Naive thymus-derived CD8-positive, alpha-beta T cell (primary cell): ENCODE measurements at places on chromosomes 2 and 18.

- no peak for DNase-seq
These were observed 139.2 kb downstream of the UBR3 start for GRCh38 chr2:169966454-169966853.

GRCh38 chr18:59593291-59593717 lies 103.9 kb downstream of the CCBE1 start:
- no peak for DNase-seq

DNA sequence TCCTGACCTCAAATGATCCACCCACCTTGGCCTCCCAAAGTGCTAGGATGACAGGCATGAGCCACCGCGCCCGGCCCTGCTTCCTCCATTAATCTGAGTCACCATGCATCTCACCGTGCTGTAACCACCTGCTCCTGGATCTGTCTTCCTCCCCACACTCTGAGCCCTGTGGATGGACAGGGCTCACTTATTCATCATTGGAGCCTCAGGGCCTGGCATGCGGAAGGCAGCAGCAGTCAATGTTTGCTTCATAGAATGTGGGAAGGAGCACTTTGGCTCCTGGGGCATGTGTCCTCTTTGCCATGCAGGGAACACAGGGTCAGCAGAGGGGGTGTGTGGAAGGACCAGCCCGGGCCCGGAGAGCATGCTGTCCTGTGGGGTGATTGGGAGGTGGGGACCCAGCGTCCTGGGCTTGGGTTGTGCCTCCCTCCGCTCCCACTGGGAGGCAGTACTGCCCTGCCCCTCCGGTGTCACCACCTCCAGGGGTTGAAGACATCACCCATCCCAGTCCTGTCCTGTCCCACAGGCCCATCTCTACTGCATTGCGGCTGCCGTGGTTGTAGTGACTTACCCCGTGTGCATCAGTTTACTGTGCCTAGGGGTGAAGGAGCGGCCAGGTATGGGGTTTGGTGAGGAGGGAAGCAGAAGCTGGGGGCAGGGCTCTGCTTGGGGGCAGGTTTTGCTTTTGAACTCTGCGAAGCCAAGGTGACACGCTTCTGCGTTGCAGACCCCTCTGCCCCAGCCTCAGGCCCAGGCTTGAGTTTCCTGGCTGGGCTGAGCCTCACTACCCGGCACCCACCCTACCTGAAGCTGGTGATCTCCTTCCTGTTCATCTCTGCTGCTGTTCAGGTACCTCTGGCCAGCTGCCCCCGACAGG lies 11.5 kb downstream of the MFSD2B start:
- DNase-seq: no peak

- no peak for DNase-seq
These were observed 119.1 kb upstream of the STPG4 start for GRCh38 chr2:47274054-47274782.

DNA sequence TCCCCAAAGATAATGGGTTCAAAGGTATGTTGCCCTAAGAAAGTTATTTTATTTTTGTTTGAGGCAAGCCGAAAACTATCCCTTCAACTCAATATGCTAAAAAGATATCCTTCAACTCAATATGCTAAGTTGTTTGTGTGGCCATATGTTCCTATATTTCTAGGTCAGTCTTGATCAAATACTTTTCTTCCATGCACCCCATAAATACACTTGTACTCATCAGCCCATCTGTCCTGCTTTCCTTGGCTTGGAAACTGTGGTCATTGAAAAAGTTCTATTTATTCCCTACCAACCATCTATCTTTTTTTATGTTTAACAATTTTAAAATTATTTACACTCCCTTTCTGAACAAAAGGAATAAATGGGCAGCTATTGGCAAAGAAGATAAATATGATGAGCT lies 447.7 kb downstream of the NRXN1 start:
- no peak for DNase-seq

DNA sequence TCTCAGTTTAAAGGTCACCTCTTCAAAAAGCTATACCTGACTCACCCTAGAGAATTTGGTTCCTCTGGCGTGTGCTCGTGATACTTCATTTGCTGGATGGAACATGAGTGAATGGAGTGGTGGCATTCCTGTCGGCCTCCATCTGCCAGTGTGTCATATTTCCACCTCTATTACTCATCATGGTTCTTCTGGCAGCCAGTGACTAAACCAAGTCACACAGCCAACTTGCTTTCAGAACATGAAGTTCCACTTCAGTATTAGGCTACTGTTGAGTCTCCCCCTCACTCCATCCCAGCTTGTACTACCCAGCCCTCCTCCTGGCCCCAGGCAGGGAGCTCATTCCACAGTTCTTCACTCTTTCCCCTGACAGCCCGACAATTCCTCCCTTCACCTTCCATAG lies 169.8 kb downstream of the MREG start:
- DNase-seq: no peak

DNA sequence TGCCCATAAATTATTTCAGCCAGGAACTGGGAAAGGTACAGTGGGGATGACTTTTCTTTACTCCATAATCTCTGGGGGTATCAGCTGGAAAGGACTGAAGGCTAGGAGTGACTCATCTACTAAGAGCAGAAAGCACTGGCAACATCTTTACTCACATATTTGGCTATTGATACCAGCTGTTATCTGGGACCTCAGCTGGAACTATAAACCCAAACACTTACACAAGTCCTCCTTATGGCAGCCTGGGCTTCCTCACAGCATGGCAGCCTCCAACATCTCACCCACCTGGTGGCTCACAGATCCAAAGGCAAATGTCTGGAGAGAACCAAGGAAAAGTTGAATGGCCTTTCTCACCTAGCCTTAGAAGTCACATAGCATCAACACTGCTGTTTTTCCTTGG lies 379.0 kb upstream of the RND3 start:
- no peak for DNase-seq

- no peak for DNase-seq
These were observed 9.1 kb downstream of the CNNM4 start for GRCh38 chr2:96769814-96770213.

DNA sequence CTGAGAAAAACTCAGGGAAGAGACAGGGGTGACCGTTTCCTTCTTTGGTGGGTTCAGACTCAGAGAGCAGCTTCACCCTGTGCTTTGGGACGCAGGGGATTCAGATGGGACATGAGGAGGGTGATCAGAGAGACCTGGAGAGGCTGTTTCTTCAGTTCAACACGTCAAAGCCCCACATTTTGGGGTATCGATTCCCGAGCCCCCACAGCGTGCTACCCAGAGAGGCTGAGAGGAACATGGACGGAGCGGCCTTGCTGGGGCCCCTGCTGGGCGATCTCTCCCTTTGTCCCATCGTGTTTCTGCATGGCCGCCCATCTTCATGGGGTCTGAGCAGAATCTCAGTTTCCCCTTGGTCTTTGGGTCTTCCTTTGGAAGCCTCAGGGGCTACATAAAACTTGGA lies 38.2 kb upstream of the PXDN start:
- no peak for DNase-seq

DNA sequence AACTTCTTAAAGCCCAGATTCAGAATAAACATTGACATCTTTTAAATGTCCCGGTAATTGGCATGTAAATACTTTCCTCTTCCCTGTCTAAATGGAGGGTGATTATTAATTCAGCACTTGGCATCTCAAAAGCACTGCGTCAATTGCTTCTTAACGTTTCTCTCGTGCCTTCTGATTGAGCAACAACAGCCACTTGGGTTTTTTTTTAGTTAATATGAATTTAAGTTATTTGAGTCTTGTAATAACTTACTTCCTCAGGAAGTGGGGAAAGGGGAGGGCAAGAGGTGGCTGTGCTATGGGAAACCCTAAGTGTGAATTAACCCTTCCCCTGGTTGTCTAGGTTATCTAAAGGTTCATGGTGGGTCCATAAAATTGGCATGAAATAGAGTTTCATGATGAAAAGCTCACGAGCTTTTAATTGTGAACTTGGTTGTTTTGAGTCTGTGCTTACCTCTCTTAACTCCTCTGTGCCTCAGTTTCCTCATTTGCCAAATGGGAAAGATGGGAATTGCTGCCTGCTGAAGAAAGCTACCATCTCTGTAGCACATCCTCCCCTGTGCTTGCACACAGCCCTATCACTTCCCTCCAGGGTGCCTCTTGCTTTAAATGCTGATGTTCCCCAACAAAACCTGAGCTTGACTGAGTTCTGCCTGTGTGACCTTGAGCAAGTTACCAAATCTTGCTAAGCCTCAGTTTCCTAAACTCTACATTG lies 126.3 kb upstream of the BCL2L11 start:
- DNase-seq: no peak

GRCh38 chr2:217415316-217415715 lies 555.5 kb upstream of the TNP1 start:
- no peak for DNase-seq

GRCh38 chr2:171479154-171479814 lies 43.0 kb upstream of the CYBRD1 start:
- DNase-seq: no peak

DNA sequence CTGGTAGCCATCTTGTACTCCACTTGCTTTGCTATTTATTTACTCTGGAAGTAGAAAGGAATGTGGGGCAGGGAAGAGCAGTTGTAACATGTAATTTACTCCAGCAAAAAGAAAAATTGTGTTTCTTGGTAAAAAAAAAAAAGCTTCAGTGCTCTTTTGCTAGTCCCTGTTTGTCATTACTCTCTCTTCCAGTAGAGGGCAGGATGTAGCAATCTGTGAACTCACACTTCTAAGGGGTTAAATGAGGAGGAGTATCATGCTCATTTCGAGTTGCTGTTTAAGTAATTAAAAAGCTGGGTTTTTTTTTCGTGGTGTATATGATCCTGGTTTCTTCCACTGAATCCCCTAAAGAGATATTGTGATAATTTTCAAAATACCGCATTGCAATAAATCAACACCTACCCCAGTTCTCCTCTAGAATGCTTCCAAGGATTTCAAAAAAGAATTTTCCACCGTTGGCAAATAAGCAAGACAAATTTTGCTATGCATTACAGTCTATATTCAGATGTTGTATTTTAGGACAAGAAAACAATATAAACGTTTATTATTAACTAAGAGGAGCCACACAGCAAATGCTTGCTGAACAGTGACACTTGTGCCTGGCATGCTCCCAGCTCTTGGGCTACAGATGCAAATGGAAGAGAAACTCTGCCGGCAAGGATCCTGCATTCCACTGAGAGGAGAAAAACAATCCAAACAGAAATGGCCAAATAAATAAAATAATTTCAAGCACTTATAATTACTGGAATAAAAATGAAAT lies 261.6 kb downstream of the ASXL3 start:
- DNase-seq: no peak

DNA sequence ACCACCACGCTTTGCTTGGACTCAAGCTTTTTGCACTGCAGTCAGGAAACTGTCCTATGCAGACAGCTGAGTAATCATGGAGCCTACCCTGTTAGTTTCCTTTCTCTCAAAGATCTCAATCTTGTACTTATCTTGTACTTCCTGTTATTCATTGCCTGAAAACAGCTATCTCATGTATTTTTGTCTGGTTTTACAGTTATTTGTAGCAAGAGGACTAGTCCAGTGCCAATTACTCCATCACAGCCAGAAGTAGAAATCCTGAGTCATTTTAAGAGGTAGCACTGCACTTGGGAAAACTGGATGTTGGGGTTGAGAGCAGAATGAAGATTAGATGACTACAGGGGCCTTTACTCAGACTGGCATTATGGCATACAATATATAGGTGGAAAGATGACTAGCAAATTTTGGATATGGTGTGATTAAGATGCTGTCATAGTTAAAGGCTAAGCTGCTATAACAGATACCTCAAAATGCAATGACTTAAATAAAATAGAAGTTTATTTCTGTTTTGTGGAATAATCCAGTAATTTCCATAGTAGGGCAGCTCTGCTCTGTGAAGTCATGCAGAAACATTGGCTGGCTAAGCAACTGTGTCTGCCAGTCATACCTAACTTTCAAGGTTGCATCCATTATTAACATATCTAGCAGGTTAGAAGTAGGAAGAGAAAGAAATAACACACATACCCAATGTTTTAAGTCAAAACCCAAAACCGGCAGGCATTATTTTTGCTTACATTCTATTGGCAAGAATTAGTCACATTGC lies 21.1 kb upstream of the CHMP3 start:
- DNase-seq: no peak

- no peak for DNase-seq
These were observed 62.7 kb downstream of the COA5 start for GRCh38 chr2:98545591-98545990.

- DNase-seq: no peak
These were observed 50.3 kb upstream of the FOSL2 start for GRCh38 chr2:28342081-28342967.

GRCh38 chr2:241140445-241140840 lies 8.8 kb downstream of the PASK start:
- no peak for DNase-seq

DNA sequence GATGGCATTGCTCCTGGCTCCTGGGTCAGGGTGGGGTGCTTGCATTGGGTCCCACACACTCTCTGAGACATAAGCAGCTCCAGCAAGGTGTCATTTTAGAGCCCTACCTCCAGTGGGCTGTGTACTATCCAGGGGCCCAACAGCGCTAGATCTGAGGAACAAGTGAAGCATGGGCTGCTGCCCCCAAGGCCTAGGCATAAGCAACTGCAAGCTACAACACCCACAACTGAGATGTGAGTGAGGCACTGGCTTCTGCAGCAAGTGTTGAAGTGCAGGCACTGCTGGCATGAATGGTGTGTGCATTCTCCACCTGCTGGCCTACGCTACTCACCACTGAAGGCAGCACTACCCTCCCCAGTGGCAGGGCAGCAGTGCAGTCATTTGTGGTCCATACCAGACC lies 81.0 kb upstream of the STK39 start:
- DNase-seq: no peak

- DNase-seq: no peak
These were observed 253.2 kb downstream of the TTC32 start for GRCh38 chr2:19648583-19648982.

DNA sequence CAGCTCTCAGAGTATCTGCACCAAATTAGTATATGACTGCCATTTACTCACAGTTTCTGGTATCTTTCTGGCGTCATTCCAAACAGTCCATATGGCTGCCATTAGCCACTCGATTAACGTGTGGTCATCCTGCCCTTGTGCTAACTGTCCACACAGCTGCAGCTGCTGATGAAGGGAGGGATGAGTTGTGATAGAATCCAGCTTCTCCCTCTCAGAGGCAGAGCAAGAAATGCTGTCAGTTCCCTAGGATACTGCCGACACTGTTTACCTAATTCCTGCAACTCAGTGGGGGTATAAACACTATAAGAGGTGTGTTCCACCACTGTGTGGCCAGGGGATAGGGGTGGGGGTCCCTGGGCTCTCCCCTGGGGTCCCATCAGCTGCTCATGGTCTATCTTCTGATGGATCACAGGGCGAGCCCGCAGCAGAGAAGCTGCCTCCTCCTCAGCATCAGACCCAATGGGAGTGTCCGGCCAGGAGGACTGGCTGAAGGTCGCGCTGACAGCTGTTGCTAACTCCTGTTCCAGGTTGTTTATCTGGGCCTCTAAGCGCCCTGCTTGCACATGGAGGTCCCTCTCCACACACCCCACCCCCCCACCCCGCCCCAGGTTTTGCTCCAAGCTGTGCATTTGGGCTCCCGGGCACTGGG lies 17.3 kb upstream of the KLHL23 start:
- no peak for DNase-seq

DNA sequence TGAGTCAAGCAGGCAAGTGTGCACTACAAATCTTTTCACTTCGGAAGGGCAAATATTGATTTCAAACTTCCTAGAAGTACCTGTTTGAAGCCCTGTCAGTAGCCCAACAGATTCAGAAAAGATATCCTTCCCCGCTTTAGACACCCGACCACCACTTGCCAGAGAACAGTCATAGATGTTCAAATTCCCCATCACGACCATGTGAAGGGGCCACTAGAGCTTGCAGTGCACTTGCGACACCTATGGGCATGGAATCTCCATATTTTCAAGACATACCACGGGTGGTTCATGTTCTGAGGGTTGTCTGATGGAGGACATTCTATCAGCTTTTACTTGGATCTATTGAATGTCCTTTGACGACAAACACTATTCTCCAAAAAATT lies 23.8 kb downstream of the GNLY start:
- DNase-seq: no peak

- no peak for DNase-seq
These were observed 21.8 kb downstream of the COL6A3 start for GRCh38 chr2:237392186-237392585.
